ENCODE measurements at places on chromosomes 1 and 21.

DNA sequence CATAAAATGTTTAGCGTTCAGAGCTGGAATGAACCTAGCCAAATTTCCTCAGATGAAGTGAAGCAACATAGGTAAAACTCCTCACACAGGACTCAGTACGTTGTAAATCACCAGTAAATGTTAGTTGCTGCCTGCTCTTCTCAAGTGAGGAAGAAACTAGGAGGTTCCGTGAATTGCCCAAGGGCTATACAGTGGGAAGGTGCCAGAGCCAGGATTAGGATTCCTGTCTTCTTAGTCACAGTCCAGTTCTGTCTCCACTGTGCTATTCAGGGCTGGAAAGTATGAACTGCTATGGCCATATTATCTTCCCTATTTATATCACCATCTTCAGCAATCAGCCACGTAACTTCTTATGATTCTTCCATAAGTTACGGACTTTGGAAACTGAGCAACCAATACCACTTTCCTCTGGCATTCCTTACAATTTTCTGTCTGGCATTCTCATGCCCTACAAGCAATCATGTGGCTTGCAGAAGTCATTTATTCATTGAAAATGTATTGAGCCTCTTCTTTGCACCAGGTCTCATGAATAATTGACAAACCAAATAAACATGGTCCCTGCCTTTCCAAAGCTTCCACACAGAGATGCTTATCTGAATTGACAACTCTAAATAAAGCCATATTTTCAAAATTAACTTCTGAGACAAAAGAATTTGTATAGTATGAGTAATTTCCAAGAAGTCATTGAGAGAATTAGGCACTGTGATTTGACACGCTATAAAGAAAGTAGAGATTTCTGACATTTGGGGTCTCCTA, 271.6 kb upstream of the SGIP1 start:
- no peak for DNase-seq

DNA sequence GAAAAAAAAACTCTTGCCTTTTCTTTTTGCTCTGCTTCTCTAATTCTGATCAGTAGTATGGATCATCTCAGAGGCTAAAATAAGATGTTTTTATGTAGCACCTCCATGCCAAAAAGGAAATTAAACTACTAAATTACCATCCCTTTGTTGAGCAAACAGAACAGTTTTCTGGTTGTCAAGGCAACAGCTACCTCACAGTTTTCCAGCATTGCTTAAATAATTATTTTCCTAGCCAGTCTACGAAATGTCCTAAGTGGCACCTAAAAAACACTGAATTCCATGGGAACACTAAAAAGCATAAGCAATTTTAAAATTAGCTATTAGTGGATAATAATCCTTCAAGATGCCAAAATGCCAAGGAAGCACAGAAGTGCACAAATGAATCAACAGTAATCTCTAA, 61.7 kb downstream of the ARID4B start:
- no peak for DNase-seq

- no peak for DNase-seq
Measured at GRCh38 chr1:208557046-208557722, 313.0 kb upstream of the PLXNA2 start.

DNA sequence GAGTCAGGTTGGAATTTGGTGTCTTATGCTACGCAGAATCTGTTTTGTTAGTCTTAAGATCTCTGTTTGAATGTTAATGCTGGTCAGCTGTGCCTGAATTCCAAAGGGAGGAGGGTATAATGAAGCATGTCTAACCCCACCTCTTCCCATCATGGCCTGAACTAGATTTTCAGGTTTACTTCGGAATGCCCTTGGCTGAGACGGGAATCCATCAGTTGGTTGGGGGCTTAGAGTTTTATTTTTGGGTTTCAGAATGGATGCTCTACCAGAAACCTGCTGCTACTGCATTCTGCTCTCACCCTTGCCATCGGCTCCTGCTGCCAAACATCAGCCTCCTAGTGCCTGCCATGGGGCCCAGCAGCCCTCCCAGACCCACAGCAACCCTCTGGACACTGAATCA, 24.1 kb upstream of the ETV3 start:
- no peak for DNase-seq

- no peak for DNase-seq
Measured at GRCh38 chr1:62897788-62898187, 113.9 kb downstream of the ATG4C start.

DNA sequence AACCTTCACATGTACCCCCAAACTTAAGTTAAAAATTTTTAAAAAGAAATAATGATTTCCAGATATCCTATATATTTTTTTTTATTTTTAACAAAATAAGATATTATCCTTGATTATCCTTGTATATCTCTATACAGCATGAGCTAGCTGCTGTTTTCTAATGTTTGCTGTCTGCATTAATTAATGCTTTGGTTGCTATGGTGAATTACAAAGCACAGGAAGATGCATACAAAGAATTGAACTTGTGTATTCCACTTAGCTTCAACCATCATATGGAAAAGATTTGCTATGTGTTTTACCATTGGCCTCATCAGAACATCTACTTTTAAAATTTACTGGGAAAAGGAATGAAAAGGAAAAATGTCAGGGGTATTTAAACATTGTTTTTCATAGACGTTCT, 35.4 kb downstream of the VPS45 start:
- DNase-seq: no peak

- DNase-seq: no peak
Measured at GRCh38 chr1:56576880-56577405, 2.4 kb downstream of the PLPP3 start.

GRCh38 chr1:9078015-9078751, 8.7 kb upstream of the SLC2A5 start:
- DNase-seq: no peak

GRCh38 chr21:31997191-31997590, 124.4 kb downstream of the HUNK start:
- no peak for DNase-seq

GRCh38 chr1:234953655-234954405, 174.8 kb downstream of the TOMM20 start:
- DNase-seq: no peak

DNA sequence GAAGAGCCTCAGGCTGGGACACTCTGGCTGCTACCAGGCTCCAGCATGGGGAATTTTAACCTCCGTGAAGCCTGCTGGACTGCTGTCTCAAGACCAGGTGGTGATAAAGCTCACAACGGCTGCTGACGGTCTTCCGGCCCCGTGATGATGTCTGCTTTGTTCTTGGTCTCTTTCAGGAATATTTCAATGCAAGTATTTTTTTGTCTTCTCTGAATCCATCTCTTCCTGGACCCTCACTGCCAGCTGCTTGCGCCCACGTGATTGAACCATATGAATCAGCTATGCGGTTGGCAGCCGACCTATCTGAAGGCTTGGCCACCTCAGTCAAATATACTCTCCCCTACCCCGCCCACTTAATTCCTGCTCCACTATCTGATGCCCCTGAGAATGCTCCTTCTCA, 14.6 kb upstream of the SLC6A17 start:
- no peak for DNase-seq

- DNase-seq: no peak
Measured at GRCh38 chr1:13832536-13832935, 132.5 kb downstream of the PRDM2 start.

- DNase-seq: no peak
Measured at GRCh38 chr1:57129865-57130264, 164.1 kb upstream of the C8B start.

DNA sequence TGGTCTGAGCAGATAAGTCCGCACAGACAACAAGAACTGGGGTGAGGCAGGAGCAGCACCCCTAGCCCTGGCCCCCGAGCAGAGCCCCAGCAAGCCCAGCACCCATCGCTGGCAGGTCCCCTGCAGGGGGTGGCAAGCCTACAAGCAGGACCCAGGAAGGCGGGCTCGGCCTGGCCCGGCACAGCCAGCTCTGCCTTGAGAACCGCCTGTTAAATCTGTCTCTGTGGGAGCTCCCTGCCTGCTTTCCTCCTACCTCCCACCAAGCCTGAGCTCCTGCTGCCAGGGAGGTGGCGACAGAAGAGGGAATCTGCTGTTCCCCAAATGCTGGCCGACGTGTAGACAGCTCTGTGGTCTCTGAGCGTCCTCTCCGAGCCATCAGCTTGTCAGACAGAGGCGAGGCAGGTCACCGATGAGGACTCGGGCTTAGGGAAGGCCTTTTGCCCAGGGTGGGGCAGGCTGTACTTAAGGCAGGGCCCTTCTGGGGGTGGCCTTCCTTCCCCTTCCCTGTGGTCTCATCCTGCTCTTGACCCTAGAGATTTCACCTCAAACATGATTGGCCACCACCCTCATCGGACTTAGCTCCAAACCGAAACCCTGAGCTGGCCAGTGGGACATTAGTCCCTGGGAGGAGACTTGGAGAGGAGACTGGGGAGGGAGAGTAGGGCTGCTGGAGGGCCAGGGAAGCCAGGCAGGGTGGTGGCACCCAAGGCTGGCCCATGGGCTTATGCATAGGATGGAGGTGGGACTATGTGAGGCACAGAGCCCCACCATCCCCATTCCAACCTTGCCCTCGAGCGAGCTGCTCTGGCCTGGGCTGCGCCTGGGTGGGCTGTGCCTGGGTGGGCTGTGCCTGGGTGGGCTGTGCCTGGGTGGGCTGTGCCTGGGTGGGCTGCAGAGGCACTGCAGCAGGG, 7.7 kb downstream of the SELENON start:
- no peak for DNase-seq

DNA sequence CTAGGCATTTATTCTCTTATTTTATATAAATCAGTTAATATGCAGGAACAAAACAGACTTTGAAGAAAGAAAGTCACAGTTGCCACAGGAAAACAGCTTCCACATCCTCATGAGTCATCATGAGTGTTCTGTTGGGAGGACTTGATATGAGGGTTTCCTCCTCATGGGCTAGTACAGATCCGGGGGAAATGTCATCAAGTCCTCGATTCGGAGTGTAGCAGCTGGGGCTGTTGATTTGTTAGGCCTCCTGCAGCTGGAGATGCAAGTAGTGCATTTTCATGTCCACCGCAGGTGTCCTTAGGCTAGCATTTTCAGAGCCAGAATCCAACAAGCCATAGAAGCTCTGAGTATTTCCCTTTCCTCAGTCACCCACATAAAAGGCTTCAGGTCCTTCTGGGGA, 36.7 kb downstream of the ADAM30 start:
- no peak for DNase-seq

DNA sequence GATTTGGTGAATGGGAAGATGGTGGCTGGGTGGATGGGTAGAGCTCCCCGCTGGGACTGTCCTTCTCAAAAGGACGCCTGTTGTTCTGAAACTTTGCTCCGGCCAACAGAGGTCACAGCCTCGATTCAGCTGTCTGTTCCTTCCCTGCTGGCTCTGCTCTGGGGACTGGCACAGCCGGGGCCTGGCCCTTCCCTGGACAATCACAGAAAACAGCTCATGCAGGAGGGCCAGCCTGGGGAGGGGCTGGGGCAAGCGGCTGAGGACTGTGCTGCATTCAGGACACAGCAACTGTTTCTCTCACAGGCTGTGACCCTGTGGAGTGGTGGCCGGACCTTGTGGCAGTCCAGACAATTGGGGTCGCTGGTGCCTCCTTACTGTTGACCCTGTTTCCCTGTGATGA, 110.7 kb upstream of the TMEM51 start:
- DNase-seq: no peak

GRCh38 chr1:173914366-173914871, 2.7 kb downstream of the SERPINC1 start:
- no peak for DNase-seq

DNA sequence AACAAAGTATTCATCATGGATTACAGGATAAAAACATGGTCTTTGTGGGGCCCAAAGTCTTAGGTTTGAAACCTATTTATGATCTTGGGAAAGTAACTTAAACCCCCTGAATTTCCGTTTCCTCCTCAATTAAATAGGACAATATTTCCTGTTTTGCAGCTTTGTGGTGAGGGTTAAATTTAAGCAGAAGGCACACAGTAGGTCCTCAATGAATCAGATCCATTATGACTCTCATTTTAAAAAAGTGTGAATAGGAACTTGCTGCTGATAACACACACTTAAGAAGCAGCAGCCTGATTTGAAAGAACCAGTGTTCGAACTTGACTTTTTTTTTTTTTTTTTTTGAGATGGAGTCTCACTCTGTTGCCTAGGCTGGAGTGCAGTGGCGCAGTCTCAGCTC, 41.4 kb upstream of the VASH2 start:
- no peak for DNase-seq

GRCh38 chr1:90718411-90719329, 1.6 kb upstream of the BARHL2 start:
- DNase-seq: no peak

- DNase-seq: no peak
Measured at GRCh38 chr1:192045131-192045530, 113.1 kb upstream of the RGS18 start.

- DNase-seq: no peak
Measured at GRCh38 chr1:30637183-30637980, 86.0 kb downstream of the MATN1 start.

DNA sequence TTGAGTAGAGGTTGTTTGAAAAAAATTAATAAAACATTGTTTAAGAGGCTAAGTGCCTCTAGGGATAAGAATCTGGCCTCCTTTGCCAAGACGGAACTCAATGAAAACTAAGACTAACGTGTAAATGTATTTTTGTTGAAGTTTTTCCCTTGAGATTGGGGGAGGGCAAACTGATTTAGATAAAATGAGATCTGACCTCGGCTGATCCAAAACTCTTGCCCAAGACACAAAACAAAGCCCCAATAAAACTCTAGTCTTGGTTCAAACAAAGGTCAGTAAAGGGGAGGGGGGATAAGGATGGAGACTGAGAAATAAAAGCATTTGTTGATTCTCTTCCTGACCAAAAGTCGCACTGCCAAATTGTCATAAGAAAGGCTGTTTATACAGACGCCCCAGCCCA, 134.8 kb upstream of the DPT start:
- no peak for DNase-seq

GRCh38 chr21:28309596-28309995, 683.1 kb downstream of the LTN1 start:
- no peak for DNase-seq

DNA sequence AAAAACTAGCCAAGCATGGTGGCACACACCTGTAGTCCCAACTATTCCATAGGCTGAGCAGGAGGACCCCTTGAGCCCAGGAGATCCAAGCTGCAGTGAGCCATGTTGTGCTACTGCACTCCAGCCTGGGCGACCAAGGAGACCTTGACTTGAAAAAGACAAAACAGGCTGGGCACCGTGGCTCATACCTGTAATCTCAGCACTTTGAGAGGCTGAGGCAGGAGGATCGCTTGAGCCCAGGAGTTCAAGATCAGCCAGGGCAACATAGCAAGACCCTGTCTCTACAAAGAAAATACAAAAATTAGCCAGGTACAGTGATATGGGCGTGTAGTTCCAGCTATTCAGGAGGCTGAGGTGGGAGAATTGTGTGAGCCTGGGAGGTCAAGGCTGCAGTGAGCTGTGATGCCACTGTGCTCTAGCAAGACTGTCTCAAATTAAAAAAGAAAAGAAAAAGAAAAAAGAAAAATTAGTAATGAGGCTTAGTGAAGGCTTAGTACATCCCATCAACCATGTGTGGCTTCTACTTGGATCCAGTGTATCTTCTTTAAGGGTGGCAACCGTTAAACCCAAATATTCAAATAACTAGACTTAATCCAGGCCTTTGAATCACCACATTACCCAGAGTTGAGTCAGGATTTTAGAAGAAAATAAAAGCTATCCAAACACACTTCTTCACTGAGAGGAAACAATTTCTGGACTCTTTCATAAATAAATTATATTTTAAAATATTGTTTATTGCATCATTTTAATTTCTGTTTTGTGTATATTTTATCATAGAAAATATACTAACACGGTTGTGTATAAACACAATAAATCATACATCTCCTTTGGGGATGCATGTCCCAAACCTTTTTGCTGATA, 74.3 kb upstream of the RAB4A start:
- no peak for DNase-seq

- DNase-seq: peak; percentile 28
Measured at GRCh38 chr1:234500269-234500668, 21.3 kb upstream of the TARBP1 start.

GRCh38 chr1:66341446-66342089, 192.4 kb upstream of the SGIP1 start:
- no peak for DNase-seq

- no peak for DNase-seq
Measured at GRCh38 chr1:202471246-202471645, 122.7 kb downstream of the PPP1R12B start.
